Smooth muscle cell of the umbilical artery (primary cell): ENCODE measurements at places on chromosomes 16 and 17. TPM values are rescaled to one million over a fixed set of nuclear protein-coding genes. Genes with fewer than 3 reads are reported as not detected.

SOX9 gene
- total RNA-seq, result 1.8 and 11.9 TPM in 2 replicates

ZG16B gene
- total RNA-seq, result not detected in 2 replicates

PHKB gene
- total RNA-seq, result 102 and 112 TPM in 2 replicates

TEKT1 gene
- total RNA-seq, result not detected in 2 replicates

CFAP119 gene
- total RNA-seq, result 1.2 and 1.4 TPM in 2 replicates

CCL16 gene
- not detected in 2 replicates for total RNA-seq

ARMC7 gene
- 1.8 and 2.8 TPM in 2 replicates for total RNA-seq

PER1 gene
- 3.0 and 11.3 TPM in 2 replicates for total RNA-seq

CA4 gene
- not detected in 2 replicates for total RNA-seq
